ENCODE measurements at places on chromosomes 11 and 22.

- DNase-seq, result no peak
These were observed 1.4 kb upstream of the TPP1 start for GRCh38 chr11:6620636-6621035.

DNA sequence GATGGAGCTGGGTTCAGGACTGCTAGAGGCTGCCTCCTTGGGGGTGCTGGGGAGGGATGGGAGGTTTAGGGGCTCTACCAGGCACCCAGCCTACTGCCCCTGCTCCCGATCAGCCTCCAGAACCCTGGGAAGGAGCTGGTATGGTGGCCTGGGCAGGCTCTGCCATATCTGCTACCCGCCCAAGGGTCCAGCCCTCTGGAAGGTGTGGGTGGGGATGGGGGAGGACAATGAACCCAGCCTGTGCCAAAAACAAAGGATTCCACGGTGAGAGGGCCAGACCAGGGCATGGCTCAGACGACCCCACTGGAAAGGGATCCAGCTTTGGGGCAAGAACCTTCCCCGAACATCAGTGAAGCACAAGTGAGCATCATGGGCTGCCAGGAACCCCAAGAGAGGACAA is 3.0 kb downstream of the CASTOR1 start:
- DNase-seq, result no peak

GRCh38 chr11:58926695-58927094 is 12.6 kb upstream of the GLYATL1 start:
- DNase-seq, result no peak

DNA sequence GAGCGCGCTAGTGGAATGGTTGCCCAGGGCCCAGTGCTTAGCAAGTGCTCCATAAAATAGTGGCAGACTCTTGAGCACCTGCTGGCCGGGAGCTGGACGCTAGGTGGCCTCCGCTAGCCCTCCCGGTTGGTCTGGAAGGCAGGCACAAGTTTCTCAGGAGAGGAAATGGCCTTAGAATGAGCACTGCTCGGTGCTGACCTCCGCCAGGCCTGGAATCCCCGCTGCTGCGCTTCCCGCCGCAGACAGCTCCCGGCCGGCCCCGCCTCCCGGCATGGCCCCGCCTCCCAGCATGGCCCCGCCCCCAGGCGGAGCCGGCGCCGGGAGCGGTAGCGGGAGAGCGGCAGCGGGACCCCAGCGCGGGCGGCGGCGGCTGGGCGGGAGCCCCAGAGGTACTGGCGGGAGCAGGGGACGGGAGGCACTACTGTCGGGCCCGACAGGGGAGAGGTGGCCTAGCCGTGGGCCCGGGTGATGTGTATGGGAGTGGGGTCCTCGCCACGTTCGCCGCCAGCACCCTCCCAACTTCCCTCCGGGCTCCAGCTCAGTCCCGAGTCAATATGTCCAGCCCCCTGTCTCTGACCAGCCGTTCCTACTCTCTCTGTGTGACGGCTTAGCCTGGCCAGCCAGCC is at the start of gene SIPA1:
TSS of gene SIPA1 (plus strand) at position 308 of the 626 bp plus-strand sequence. CDS start 2,821 bp downstream, outside the sequence.
- peak; percentile 88 for DNase-seq

DNA sequence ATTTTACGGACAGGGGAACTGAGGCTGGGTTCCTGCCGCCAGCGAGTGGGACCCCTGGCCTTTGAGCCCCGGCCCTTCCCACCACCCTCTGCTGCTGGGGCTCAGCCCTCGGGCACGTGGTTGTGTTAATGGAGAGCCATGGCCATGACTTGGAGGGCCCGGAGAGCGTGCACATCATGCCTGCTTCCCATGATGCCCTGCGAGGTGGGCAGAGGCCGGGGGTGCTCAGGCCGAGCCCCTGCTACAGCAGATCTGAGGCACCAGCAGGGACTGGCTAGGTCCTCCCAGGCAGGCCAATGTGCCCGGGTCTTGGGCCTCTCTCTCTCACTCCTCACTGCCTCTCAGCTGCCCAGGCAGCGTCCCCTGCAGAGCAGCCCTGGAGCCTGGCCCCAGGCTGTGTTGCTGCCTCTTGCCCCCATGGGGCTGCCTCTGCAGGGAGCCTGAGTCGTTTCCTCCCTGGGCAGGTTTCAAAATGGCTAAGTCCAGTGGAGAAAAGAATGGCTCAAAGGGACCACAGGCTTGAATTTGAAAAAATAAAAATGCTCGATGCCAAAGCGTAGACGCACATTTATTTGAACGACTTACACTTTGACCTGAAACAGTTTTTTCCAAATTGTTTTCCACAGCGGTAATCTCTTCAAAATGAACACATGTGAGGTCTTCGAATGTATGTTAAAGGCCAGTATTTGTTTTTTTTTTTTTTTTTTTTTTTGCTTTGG is 72.6 kb upstream of the CLDN5 start:
- DNase-seq, result no peak

Measured in CD4-positive, alpha-beta T cell (primary cell).